ENCODE measurements at places on chromosomes 1 and 21.

DNA sequence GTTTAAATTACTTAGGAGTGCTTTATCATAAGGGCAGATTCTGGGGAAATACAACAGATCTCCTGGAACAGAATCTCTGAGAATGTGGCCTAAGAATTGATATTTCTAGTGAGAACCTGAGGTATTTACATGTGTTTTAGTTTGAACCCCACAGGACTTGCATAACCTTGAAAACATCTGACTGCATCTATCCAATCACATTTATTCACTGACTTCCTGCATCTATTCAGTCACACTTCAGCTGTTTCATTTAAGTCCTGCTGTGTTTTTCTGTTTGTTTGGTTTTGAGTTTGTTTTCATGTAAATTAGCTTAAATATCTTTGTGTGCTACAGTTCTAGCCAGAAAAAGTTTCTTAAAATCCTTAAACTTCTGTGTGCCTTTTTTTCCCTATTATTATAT lies 1260.7 kb downstream of the PLA2G4A start:
- DNase-seq, result no peak

- no peak for DNase-seq
These were observed 1.2 kb downstream of the OLIG2 start for GRCh38 chr21:33026878-33027400.

DNA sequence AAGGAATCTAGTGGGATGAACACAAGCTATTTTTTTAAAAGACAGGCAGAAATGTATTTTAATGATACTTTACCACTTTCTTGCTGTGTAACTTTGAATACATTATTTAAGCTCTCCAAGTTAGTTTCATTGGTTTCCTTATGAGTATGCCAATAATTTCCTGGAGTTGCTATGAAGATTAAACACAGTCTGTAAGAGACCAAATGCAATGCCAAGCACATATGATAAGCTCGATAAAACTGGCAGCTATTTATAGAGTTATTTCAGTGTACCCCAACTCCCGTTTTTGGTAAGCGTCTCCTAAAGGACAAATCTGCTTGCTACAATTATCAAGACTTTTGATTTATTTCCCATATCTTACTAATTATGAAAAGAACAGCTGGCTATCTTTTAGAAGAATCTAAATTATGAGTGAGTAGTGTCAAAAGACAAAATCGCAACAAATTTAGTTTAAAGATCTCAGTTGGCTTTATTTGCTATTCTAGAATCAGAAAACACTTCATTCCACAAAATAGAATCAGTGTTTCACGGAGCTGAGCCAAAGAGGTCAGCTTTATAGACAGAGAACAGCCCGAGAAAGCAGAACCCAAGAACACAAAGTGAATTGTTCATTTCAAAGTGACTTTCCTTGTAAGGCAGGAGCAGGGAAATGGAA lies 7.2 kb upstream of the MAP10 start:
- no peak for DNase-seq

- DNase-seq, result no peak
These were observed 22.2 kb upstream of the PTPN14 start for GRCh38 chr1:214573386-214574318.

DNA sequence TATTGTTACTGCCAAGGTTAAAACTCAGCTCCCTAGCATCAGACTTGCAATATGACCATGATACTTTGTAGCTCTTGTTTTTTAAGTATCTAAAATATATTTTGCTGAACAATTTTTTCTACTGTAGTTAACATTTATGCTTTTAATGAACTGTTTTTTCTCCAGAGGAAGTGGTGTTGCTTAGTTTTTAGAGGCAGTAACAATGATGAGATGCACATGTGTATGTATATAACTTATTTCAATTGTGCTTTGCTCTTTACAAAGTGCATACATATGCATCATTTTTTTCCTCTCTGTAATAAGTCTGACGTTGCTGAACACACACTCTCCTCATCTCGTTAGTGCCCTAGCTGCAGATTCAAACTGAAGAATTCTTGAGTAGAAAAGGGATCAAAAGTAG lies 418.8 kb downstream of the ZP4 start:
- no peak for DNase-seq

GRCh38 chr1:193333166-193333565 lies 146.8 kb upstream of the B3GALT2 start:
- DNase-seq, result no peak
